ENCODE measurements at places on chromosomes 13 and 19.

DNA sequence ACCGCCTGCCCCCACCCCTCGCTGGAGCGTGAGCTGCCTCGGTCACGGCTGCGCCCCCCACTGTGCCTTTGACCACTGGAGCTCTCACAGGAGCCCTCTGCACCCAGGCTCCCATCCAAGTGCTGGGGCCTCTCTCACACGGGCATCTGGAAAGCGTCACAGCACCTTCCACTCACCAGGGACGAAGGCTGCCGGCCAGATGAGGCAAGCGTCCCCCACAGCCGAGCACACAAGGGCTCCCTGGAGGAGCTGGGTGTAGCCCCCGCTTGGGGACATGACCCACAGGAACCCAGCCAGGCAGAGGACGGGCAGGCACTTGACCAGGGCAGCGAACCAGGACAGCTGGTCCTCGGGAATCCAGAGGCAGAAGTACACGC, 560 bp downstream of the TMEM86B start:
- no peak for DNase-seq

DNA sequence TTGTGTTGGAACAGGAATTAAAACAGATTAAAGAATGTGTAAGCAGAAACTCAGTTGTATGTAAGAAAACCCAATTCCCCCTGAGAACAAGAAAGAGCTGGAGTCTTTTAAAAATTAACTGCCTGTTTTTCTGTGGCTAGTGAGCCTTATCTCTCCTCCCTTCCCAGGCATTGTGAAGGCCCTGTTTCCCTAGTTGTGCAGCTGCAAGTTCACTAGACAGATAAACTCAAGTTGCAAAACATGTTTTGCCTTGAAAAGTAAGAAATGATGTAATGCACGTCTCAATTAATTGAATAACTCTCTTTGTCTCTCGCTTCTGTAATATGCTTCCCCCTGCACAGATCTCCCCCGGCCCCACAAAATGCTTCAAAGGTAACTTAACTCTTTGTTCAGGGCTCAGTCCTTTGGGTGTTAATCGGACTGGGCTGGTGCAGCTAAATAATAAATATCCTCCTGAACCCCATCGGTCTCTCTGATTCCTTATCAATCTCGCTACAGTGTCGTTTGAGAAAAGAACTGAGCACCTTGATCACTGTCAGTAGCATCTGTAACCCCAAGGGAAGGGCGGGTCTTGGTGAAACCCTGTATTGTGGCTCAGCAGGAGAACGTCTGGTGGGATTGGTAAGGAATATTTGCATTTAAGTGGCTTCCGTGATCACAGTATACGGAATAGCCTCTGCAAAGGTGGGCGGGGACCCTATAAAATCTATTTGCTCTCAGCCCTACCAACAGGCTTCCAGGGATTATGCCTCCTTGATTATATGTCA, 1.6 kb upstream of the ZNF556 start:
- no peak for DNase-seq

DNA sequence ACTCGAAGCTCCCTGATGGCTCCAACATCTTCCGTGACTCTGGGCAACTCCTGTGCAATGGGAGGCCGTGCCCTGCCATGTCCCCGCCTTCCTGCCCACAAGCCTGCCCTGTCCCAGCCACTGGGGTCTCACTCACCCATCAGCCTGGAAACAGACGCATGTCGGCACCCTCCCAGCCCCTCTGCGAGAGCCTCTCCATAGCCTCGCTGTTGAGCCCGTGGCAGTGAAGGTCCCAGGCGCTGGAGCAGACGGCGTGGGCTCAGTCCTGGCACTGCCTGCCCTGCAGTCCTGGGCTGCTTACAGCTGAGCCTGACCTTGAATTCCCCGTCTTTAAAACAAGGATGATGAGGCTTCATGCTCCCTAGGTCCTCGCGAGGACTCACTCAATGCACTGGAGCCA, 37.0 kb downstream of the MCF2L start:
- DNase-seq: no peak

DNA sequence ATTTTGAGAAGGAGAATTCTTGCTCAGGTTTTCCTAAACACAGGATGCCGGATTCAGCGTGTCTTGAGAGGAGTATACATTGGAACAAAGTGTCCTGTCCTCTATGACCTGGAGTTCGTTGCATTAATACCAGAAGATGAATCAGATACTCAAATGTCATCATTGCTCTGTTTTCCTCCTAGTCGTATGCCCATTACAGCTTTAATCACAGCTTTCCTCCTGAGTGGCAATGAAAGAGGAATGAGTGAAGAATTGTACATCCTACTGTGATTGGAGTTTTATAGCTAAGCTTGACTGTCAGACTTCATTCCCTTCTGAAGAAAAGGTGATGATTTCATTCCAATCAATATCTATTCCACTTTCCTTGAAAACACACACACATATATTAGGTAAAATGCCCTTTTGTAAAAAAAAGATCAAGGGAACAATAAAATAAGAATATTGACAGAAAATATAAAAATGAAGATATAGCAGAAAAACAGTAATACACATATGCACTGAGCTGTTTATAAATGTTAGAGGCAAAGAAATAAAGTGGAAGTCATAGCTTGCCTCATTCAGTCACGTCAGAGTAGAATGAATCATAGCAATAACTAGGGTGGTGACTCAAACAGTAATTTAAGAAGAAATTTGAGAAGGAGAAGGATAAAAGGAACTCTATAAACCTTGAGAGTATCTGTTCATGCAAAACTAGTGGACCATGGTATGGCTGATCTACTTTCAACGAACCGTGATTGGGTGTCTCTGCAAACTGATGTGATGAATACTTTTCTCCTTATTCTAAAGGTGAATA, 501.5 kb downstream of the SUCLA2 start:
- DNase-seq: no peak

- DNase-seq: no peak
Measured at GRCh38 chr19:32673573-32673972, 1.4 kb downstream of the ANKRD27 start.
